ENCODE measurements at places on chromosomes 7 and 10. TPM values are rescaled to one million over a fixed set of nuclear protein-coding genes. Genes with fewer than 3 reads are reported as not detected.

The FAM25A gene
- polyA plus RNA-seq = not detected

The PAX4 gene
- not detected for polyA plus RNA-seq

The PSTK gene
- polyA plus RNA-seq = 3.8 TPM

The HOXA13 gene
- not detected for polyA plus RNA-seq

The CPED1 gene
- polyA plus RNA-seq = 39.5 TPM

The LRIT2 gene
- not detected for polyA plus RNA-seq

The FRG2B gene
- not detected for polyA plus RNA-seq

The CYP2W1 gene
- not detected for polyA plus RNA-seq

The TAC1 gene
- not detected for polyA plus RNA-seq

The TIAL1 gene
- 29.2 TPM for polyA plus RNA-seq

The METTL27 gene
- polyA plus RNA-seq = 5.3 TPM

The KNDC1 gene
- 0.25 TPM for polyA plus RNA-seq

The BTBD16 gene
- 2.3 TPM for polyA plus RNA-seq

DNA sequence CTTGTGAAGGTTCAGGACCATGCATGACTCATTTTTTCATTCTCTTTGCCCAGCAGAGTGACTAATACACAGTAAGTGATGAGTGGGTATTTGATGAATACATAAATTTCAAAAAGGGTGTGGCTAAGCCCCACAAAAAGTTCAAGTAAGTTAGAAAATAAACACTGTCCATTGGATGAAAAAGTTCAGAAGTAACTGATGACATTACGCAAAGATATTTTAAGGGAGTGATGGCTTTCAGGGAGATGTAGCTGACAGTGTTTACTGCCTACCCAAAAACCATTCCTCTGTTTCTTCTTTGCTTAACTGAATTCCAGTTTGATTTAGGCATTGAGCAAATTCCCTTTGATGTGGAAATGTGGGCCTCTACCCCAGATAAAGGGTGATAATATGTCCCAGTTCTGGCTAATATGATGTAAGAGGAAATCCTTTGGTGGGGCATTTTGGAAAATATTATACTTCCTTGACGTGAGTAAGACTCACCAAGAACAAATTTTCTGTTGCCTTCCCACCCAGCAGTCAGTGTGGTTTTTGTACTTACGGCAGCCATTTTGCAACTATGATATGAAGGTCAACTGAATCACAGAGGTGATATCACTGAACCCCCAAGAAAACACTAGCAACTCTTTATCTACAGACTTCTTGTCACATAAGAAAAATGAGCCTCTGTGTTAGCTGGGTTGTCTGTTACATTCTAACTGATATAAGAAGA is 29.0 kb upstream of the EBLN1 start:
- no peak for DNase-seq

DNA sequence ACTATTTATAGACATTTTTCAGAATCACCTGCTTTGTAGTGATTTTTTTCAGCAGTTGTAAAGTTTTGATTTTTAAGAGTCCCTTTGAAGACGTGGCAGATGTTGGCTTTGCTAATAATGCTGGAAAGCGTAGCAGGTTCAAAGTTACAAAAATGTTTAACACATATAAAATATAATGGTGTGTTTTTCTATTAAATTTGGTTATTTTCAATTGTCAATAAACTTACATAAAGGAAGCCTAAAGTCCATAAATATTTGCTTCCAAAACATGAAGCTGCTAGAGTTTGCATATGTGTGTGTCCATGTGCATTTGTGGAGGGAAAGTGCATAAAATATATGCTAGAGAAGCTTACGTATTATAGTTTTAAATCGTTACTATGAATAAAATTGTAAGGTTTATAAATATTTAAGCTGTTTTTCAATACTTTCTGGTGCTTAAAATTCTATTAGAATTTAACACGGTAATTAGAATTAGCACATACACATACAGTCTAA is 3.7 kb downstream of the MEOX2 start:
- DNase-seq = no peak

DNA sequence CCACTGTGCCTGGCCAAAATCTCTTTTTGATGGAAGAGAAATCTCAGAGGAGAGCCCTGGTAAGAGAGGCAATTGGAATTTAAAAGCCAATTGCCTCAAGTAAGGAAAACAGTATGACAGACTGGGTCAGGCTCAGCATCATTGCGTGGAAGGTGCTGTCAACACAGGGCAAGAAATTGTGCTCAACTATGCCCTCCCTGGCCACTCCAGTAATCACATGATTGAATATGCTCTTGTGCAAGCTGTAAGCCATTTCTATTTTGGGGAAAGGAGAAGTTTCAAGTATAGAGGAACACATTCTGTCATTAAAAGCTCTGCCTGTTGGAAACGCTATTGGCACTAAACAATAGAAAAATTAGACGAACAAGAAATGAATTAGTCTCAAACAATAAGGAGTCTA is 1127.7 kb downstream of the REEP3 start:
- DNase-seq = no peak

- DNase-seq = peak; percentile 76
These were observed 453 bp downstream of the URGCP start for GRCh38 chr7:43905956-43906330.

- no peak for DNase-seq
These were observed 70.9 kb upstream of the CTBP2 start for GRCh38 chr10:125231116-125231812.

DNA sequence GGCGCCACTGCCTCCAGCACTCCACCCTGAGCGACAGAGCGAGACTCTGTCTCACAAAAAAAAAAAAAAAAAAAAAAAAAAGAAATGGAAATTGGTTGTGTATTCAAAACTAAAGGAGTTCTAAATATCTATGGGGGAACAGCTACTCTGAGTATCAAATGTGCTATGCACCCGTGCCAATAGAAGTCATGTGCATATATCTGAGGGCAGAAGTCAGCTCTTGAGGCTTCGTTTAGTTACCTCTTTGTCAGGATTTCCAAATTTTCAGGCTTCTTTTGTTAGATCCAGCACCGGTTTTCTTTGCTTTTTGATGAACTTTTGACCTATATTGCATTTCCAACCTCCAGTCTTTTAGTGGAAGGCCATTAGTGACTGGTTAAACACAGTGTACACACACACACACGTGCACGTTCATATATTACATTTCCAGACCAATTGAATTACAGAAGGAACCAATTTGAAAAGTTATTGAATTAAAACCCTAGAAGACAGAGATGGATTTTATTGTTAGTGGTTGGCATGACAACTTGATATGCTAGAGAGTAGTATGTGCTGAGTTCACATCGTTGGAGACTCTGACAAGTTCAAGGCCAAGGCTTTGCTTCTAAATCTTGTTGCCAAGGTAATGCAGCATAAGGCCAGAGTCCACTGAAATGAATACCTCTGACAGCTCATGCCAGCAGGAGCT is 33.1 kb upstream of the ADD3 start:
- DNase-seq = no peak

DNA sequence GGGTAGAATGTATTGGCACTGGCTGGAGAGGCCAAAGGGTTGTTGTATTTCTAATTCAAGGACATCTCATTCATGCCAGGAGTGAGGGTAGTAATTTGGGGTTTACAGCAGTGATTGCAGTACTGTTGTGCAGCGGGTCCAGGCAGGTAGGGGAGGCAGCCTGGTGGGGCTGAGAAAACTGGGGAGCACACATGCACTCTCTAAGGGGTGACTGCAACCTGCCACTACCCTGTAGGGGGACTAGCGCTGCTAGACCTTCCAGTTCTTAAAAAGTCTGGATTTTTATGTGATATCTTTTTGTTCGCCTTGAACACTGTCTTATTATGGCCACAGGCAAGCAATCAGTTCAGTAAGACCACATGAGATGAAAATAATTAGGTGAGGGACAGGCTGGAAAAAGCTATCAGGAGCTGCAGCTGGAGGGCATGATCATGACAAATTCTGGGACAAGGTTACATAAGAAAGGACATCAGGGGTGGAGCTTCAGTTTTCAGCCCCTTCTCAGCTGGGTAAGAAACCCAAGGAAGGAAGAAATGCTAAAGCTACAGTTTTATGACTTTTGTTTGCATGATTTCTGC is 149.0 kb downstream of the ARHGAP21 start:
- no peak for DNase-seq

DNA sequence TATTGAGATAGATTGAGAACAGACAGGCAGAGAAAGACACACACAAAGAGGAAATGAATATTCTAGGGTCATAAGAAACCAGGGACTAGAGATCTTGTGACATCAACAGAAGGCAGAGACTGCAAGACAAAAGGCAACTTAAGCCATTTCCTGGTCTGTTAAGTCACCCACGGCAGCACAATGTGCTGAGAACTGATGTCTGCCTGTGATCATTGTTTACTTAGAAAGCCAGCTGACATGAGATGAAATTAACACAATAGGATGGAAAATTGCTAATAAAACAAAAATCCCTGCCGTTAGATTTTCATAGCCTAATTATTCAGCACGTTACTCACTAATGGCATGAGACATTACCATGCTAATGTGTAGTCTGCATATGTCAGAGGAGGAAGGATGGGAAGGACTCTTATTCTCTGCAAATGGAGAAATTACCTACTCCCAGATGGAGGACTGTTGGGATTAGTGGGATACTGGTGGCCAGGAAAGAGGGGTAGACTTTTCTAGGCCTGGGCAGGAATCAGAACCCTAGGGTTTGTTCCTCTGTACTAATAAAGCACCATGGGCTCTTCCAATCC is 191.3 kb upstream of the PODXL start:
- no peak for DNase-seq

DNA sequence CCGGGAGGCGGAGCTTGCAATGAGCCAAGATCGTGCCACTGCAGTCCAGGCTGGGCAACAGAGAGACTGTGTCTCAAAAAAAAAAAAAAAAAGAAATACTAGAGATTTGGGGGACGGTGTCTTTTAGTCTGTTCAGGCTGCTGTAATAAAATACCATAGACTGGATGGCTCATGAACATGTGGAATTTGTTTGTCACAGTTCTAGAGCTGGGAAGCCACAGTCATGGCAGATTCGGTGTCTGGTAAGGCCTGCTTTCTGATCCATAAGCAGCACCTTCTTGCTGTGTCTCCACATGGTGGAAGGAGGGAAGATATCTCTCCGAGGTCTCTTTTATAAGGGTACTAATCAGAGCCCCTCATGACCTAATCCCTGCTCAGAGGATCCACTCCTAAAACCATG is 102.7 kb upstream of the MKLN1 start:
- DNase-seq = no peak

- DNase-seq = no peak
These were observed 35.2 kb downstream of the SBDS start for GRCh38 chr7:66960192-66960591.

GRCh38 chr10:5448333-5449001 is 36.1 kb downstream of the NET1 start:
- no peak for DNase-seq

- DNase-seq = no peak
These were observed 25.3 kb downstream of the CFAP46 start for GRCh38 chr10:132916956-132917666.

DNA sequence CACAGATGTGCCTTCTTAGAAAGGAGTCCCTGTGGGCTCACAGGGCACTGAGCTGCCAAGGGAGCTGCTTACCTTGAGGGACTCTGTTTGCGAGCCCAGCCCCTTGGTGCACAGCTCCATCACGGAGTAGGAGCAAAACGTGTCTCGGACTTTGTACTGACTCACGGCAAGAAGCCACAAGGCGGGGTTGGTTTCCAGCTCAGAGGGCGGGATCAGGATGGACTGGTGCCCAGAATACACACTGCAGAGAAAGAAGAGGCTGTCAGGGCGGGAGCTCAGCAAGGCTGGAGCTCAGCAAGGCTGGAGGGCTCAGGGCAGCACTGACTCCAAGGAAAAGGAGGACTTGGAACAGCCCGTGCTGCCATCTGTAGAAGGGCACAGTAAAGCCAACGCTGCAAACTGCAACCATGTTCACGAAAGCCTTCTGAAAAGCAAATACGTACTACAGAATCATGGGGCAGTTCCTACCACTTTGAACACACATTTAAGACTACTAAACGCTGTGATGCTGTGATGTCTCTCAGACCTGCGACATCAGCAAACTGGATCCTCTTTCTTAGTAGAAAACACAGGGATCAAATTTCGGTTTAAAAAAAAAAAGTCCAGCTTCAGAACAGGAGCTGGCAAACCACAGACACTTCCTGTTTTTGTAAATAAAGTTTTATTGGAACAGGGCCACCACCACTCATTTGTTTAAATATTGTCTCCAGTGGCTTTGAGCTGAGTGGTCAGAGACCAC is 194.3 kb downstream of the ZMYND11 start:
- DNase-seq = peak; percentile 95

GRCh38 chr7:141328290-141328689 is 222.9 kb upstream of the AGK start:
- DNase-seq = no peak

- DNase-seq = no peak
These were observed 130.2 kb upstream of the CTTNBP2 start for GRCh38 chr7:118003476-118003875.

DNA sequence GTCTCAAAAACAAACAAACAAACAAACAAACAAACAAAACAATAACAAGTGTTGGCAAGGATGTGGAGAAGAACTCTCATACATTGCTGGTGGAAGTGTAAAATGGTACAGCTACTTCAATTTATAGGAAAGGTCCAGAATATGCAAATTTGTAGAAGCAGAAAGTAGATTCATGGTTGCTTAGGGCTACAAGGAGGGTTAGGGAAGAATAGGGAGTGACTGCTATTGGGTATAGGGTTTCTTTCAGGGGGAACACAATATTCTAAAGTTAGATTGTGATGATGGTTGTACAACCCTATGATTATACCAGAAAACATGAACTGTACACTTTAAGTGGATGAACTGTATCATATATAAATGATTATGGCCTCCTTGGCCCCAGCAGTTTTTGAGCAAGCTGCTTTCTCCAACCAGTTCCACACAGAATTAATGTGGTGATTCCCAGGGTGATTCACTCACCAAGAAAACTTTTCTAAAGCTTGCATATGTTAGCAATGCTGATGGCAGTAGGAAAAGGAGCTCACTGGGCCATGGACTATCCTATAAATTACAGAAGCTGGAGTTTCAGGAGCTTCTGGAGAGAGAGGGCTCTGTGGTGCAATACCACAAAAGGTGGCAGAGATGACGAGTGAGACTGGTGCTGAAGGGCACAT is 52.8 kb upstream of the KCNIP2 start:
- DNase-seq = no peak

DNA sequence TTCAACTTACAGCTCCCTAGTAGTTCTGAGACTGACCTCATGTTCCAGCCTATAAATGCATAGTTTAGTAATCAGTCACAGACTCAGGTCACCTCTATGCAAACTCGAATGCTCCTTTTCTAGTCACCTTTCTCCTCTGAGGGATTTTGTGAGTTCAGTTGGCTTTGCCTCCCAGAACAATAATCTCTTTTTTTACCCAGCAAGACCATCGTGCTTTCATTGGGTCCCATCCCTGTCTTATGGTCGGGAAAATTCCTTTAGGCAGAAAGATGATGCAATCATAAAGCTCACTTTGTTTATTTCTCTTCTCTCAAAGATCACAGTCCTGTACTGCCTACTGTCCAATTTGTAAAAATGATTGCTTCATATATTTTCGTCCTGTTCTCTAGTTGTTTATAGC is 38.4 kb downstream of the TWIST1 start:
- DNase-seq = no peak

GRCh38 chr10:105398202-105398601 is 757.1 kb downstream of the SORCS3 start:
- no peak for DNase-seq

DNA sequence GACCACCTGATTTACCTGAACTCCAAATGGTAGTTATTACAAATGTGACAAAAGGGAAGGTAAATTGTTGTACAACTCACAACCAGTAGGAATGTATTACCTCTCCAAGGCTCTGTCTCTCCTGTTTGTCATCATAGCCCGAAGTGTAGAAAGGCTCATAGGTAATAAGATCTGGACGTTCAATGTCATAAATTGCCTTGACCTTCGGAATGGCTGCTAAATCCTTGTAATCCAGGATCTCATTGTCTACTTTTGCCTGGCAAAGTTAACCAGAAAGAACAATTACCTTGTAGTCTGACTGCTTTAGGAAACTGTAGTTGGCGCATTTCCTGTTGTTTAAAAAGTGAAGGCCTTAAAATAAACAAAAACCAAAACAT is 68.6 kb upstream of the AFAP1L2 start:
- no peak for DNase-seq

Measured in aorta (tissue), 5 donors.